Testis (tissue), 5 donors: ENCODE measurements at places on chromosomes 2 and 18.

GRCh38 chr2:29323301-29323700 is 208.1 kb downstream of the CLIP4 start:
- DNase-seq, result no peak

- DNase-seq, result no peak
These were observed 161.7 kb upstream of the MYCN start for GRCh38 chr2:15778529-15779219.

GRCh38 chr2:226983895-226984749 is 148.3 kb downstream of the RHBDD1 start:
- no peak for DNase-seq

DNA sequence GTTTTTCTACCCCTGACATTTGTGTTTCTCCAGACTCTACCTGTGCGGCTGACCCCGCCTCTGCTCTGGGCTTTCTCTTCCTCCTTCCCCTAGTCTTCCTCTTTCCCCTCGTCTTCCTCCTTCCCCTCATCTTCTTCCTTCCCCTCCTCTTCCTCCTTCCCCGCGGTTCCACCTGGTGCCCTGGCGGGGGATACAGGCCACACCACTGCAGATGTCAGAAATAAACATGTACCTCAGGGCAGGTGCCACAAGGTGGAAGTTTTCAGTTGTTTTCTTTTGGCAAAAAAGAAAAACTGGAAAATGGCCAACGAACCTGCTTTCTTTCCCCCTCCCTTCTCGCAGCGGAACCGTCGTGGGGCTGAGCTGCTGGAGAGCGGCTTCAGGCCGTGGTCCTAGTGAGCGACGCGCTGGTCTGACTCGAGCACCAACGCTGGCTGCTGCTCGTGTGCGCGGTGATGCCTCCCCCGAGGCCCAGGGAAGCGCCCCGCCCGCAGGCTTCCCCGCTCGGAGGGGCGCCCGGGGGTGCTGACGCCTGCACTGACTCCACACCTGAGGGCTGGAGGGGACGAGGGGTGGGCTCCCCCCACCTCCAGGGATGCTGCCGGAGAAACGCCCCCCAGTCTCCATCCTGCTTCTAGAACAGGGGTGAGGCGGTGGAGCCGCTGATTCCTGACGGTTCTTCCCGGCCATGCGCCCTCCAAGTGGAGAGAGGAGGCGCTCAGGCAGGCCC is 83.7 kb upstream of the ZNF516 start:
- no peak for DNase-seq

DNA sequence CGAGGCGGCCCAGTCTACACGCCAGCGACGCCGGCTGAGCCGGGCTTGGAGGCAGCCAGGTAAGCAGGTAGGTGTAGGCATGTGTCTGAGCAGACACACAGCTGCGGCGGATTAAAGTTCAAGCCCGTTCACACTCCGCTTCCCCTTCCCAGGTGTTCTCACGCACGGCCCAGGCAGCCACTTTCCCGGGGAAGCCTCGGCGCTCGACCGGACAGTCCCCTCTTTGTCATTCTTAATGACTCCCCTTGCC is 367 bp downstream of the TGFA start:
- DNase-seq, result no peak

- peak; percentile 62 for DNase-seq
These were observed 773 bp downstream of the MBP start for GRCh38 chr18:77131652-77132368.

- peak; percentile 60 for DNase-seq
These were observed 404.8 kb downstream of the TXNL1 start for GRCh38 chr18:56233595-56233994.

DNA sequence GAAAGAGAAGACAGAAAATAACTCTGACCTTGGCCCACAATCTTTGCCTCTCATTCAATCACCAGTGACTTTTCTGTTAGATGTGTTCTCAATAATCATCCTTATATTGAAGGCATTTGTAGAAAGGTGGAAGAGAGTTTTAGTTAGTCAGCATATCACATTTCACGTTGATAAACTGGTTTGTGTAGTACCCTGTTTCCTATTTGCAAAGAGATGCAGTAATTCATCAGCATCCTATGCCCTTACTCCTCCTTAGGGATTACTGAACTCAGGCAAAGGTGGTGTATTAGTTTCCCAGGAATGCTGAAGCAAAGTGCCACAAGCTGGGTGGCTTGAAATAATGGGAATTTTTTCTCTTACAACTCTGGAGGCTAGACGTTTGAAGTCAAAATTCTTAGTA is 145.0 kb downstream of the SPP2 start:
- DNase-seq, result no peak

DNA sequence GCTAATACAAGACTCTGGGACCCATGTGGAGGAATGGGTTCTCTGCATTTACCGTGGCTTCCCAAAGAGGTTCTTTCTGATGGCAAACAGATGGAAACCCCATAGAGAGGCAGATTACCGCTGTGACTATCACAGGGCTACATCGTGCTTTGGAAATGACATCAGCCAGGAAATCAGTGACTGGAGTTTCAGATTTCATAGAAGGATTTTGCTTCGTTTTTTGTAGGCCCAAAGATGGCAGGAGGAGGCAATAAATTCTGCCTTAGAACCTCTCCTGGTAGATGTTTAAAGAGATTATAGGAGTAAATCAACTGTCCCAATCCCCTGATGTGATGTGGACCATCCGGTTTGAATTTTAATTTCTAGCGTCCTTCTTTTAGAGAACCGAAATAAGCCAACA is 214.1 kb downstream of the AGPS start:
- no peak for DNase-seq

GRCh38 chr18:51196118-51196810 is 1.2 kb downstream of the MEX3C start:
- DNase-seq, result peak; percentile 49

GRCh38 chr2:40415391-40415790 is 36.5 kb downstream of the SLC8A1 start:
- no peak for DNase-seq

- no peak for DNase-seq
These were observed 671.9 kb upstream of the ZNF804A start for GRCh38 chr2:183926433-183926832.
